ENCODE measurements at places on chromosomes 2 and 18.

DNA sequence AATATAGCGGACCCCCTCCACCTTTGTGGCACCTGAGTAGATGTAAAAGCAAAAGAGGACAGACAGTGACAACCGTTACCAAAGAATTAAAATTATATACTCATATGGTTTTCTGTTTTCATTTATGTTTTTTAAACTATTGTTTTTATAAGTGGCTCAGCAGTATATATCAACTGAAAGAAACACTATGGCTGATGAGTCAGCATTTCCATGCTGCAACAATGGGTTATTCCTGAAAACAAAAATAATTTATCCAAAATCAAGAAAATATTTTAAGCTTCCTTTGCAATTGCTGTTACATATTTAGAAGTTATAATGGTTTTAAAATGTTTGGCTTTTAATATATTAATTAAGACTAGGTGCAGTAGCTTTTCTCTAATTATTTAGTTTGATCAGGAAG lies 17.7 kb downstream of the MRPS9 start:
- DNase-seq, result no peak

DNA sequence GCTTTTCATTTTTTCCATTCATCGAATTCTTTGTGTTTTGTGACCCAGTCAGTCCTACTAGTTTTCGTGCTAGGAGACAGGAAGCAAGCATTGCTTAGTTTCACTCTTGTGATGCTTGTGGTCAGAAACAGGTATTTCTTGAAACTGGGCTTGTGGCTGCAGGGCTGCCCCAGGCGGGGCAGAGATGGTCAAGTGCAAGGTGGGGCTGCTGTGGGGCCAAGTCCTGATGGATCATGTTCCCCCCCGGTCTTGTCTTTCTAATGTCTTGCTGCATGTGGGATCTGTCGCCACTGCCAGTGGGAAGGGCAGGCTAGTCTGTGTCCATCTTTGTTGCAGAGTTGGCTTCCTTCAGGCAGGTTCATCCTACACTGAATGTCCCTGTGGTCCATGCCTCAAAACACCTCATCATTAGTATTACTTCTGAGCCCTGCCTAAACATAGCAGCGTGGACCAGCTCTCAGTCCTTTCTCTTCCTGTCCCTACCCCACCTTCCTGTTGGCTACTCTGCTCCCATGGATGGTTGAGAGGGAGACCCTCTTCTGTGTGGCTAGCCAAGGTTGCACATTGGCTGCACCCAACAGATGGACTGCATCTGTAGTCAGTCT lies 38.7 kb downstream of the INPP4A start:
- no peak for DNase-seq

GRCh38 chr18:64283059-64283458 lies 134.2 kb upstream of the LINC00305 start:
- DNase-seq, result no peak

DNA sequence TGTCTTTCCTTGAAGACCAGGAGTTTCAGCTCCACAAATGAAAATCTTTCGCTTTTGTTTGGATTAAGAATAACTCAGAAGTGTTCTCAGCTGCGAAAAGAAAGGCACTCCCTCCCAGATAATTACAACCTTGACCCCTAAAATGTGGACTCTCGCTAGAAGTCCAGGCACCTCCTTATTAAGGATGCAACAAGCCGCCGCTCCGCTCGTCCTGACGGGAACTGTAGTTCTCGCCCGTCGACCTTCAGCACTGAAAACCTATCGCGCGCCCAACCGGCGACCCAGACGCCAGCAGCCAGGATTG lies 559 bp downstream of the IMMT start:
- DNase-seq, result no peak

DNA sequence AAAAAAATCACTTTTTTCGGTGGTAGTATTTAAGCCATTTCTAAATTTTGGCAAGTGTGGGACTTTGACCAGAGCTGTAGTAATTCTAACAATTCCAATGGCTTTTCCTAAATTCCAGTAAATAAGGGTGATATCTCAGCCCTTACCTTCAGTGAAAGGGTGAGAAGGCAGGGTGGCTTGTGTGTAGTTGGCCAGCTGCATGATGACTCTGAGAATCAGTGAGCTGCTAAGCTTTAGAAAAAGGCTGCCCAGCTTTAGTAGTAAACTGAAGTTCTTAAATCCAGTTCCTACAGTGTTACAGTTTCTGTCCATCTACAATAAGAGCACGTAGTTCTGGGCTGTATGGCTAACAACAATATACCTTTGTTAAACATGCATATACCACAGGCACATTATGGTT lies 42.0 kb downstream of the OXER1 start:
- no peak for DNase-seq

DNA sequence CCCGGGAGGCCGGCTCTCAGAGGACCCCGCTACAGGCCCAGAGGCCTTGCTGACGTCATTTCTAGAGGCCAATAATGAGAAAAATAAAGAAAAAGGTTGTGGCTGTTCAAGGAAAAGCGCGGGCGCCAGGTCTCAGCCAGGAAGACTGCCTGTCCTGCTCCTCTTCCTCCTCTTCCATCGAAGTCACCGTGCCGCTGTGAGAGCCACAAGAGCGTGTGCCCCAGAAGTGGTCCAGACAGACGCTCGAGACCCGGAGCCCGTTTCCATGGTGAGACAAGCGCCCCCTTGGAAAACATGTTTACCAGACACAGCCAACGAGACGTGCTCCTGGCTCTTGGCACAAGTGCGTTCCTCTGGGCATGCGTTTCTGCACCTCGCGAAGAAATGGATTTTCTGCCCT lies 210.5 kb downstream of the HDAC4 start:
- DNase-seq, result no peak

DNA sequence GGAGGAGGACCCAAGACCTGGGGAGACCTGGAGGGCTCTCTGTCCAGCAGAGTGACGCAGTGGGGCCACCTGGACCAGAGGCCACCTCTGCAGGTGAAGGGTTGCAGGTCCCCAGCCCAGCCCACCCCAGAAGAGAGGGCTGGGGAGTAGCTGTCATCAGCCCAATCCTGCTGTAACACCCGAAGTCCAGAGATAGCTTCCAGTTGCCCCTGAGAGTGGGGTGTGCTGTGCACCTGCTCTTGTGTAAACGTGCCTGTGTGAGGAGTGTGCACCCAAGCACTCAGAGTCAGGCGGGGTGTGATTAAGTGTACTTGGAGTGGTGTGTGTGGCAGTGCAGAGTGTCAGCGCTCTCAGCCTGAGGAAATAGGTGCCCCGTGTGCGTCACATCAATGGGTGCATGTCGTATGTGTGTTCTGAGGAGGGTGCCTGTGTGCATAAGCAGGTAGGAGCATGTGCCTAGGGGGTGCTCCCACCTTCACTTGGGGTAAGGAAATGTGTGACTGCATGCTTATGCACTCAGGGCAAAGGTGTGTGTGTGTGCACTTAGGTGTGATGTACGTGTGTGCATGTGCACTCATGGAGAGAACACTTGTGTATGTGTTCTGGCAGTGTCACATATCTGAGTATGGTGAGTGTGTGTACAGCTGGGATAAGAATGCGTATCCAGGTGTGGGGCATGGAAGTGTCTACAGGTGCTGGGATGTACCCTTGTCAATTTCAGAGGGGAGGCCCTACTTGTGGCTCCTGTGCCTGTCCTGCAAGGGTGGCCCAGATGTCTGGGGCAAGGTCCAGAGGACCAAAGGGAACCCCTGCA lies 672 bp downstream of the ATP6V1B1 start:
- DNase-seq, result peak; percentile 11

DNA sequence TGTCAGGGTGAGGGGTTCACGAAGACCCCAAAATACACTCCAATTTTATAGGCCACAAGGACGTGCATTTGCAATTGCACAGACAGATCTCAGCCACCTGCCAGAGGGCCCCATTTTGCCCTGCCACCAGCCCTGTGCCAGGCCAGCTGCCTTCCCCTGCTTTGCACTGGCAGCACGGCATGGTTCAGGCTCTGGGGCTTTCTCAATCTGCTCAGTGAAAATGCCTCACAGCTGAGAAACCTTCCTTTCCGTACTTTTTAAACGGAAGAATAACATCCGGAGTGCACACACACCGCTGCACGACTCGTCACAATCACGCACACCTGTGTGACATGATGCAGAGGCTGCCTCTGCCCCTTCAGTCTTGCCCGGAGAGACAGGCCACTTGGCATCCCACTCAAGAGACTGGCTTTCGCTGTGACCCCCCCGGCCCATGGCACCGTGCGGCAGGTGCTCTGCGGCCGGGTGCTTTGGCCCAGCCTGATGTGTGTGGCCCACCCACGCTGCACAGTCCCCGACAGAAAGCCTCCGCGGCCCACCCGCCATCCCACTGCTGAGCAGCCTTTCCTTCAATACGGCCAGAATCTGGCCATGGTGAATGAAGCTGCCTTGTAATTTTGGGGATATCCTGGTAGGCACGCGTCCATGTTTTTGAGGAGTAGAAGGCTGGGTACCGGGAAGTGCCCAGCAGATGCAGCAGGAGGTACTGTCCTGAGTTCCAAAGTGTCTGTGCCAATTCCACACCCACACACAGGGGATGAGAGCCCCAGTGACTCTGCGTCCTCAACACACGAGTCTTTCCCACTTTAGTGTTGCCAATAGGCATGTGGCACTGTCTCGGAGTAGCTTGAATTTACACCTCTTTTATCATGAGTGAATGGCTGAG lies 88.8 kb downstream of the USP40 start:
- DNase-seq, result peak; percentile 12

GRCh38 chr2:47520302-47520630 lies 117.3 kb downstream of the MSH2 start:
- DNase-seq, result no peak

DNA sequence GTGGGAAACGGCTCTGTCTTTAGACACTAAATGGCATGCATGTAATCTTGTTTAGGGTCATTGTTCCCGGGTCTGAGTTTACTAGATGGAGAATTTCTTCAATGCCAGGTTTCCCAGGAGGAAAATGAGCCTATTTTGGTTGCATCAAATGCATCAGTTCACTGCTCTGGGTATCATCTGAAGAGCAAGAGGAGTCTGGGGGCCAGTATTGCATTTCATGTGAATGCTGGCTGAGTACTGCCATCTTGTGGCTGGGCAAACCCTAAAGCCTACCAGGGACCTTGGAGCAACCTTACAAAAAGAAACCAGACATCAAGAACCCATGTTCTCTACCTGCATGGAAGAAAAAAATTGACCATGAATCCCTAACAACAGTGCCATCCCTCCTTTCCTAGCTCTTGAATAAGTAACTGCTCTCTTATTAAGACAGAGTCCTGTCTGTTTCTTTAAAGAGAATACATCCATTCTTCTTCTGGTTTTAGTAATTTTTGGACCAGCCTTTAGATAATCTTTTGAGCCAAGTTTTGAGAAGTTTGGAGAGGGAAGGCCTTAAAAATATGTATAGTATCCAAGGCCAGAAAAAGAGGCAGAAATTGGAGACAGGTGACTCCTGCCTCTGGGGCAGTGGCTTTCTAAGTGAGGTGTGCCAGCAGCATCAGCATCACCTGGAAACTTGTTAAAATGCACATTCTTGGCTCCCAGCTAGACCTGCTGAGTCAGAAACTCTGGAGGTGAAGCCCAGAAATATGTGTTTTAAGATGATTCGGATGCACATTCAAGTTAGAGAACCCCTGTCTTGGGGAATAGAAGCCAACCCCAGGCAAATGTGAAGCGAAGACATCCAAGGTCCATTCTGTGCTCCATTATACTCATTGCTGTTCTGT lies 261.0 kb upstream of the CXCR4 start:
- peak; percentile 83 for DNase-seq

GRCh38 chr18:79912409-79912991 lies 39.0 kb downstream of the SLC66A2 start:
- DNase-seq, result peak; percentile 44

GRCh38 chr2:12819103-12819475 lies 102.4 kb downstream of the TRIB2 start:
- no peak for DNase-seq

DNA sequence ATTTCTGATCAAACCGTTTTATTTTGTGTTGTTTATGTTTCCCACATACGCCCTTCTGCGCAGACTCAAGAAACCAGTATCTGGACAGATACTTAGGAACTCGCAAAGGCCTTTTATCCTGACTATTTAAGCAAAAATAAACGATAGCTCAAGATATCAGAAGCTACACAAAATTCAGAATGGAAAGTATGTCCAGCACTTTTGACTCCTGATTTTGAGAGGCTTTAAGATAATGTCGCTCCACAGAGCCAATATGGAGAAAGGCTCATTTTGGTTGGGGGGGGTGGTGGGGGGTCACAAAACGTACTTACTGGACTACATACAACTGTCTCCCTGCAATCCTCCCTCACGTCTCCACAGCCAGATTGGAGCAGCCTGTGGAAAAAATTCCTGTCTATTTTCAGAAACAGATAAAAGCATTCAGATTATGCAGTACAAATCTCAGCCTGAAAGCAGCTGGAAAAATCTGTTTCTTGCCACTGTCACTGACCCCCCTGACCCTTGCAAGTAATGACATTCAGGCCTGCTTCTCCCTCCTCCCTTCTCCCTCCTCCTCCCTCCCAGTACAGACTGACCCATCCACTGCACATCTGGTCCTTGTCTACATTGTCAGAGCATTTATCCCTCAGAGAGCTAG lies 34.9 kb upstream of the LCLAT1 start:
- no peak for DNase-seq

- no peak for DNase-seq
Observed at GRCh38 chr2:60498816-60499429, 54.5 kb downstream of the BCL11A start.

DNA sequence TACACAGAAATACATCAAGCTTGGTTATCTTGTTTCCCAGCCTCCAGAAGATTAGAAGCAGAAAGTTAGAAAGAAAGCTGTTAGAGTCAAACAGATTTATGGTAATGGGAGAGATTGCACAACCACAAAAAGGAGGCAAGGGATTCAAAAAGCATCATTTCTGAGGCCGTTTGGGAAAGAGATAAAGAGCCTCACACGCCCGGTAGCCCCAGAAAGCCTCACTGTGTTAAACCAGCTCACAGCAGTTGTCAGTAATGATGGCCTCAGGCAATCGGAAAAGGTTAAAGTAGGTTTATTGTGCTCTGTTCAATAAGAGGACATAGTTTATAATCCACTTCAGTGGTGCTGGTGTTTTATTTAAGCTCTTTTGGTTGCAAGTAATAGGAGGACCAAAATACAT lies 111.3 kb downstream of the DCC start:
- no peak for DNase-seq

GRCh38 chr2:240060977-240061591 lies 7.8 kb upstream of the OR6B3 start:
- DNase-seq, result peak; percentile 37

- DNase-seq, result no peak
Observed at GRCh38 chr2:200188876-200189275, 117.6 kb upstream of the SPATS2L start.

DNA sequence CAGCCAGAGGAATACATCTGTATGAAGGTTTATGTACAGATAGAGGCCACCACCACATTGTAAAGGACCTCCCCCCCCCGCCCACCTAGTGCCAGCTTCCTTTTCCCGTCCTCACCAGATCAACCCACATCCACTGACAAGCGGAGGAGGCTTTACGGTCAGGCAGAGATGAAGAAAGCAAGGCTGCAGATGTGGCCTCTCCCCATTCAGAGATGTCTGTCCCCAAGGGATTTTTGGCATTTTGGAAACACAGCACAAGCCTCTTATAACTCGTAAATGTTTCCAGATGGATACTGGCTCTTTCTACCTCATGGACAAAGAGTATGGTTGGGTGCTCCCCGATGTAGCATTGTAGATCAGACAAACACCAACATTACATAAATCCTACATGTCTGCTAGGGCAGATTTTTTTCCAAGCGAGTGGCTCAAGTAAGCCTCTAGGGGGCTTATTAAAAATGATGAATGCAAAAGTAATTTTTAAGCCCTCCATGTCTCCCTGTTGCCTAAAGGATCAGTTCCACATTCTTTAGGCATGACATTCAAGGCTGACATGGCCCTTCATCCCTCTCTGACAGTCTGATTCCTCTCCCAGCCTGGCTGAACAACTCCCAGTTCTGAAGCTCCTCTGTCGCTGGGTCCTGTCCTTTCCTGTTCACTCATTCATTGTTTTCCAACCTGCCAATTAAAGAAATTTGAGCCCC lies 11.7 kb downstream of the VIT start:
- DNase-seq, result no peak

- DNase-seq, result peak; percentile 57
Observed at GRCh38 chr2:46239175-46239846, 57.9 kb upstream of the EPAS1 start.

Measured in activated T-cell treated with anti-CD3 and anti-CD28 coated beads, Interleukin-2, amount 50 U/mL, for 48 hours (primary cell).